Activated gamma-delta T cell treated with anti-CD3 and anti-CD28 coated beads, Interleukin-2, amount 50 U/mL, for 16 hours (primary cell): ENCODE measurements at places on chromosomes 4 and X.

GRCh38 chr4:164337219-164337944 lies 416.5 kb upstream of the SMIM31 start:
- DNase-seq: no peak

DNA sequence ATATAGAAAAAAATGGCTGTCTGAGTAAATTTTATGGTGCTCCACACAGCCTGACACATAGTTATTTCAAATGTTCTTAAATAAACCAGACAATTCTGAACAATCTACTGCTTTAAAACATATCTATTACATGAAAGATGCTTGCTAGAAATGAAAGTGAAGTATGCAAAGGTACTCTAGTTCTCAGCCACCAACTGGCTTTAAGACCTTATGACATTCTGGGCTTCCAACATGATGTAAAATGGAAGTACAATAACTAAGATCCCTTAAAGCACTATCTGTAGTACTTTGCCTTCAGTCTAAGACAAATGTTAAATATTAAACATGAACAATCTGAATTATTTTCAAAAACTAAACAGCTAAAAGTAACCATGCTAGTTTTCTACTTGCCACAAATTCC lies 17.3 kb downstream of the HUWE1 start:
- DNase-seq: no peak

GRCh38 chrX:153459986-153460385 lies 10.4 kb downstream of the HAUS7 start:
- no peak for DNase-seq

- no peak for DNase-seq
Measured at GRCh38 chr4:133565379-133565778, 416.3 kb downstream of the PCDH10 start.

- no peak for DNase-seq
Measured at GRCh38 chr4:34372815-34373214, 1871.5 kb downstream of the ARAP2 start.

GRCh38 chr4:2937986-2938385 lies 25.2 kb downstream of the NOP14 start:
- DNase-seq: no peak

GRCh38 chrX:149962859-149963757 lies 24.8 kb upstream of the EOLA2 start:
- DNase-seq: no peak

GRCh38 chrX:132718431-132718958 lies 229.7 kb upstream of the MBNL3 start:
- DNase-seq: no peak

GRCh38 chr4:70678383-70678999 lies 9.8 kb upstream of the UTP3 start:
- no peak for DNase-seq

DNA sequence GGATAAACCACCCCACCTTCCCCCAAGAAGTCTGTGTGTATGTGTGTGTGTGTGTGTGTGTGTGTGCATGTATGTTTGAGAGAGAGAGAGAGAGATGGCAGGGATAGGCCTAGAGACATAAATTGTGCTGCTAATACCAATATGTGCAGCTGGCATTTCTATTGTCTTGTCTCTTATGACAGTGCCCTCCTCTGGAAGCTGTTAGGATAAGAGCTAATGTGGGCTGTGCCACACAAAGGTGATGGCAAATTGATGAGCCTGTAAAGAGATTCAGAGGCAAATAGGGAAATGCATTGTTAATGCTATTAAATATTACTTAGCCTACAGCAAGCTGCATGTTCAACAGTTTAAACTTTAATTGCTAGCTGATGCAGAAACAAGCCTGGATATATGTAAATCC lies 332.0 kb downstream of the NKX6-1 start:
- no peak for DNase-seq

- no peak for DNase-seq
Measured at GRCh38 chr4:87749883-87750282, 49.5 kb upstream of the IBSP start.

DNA sequence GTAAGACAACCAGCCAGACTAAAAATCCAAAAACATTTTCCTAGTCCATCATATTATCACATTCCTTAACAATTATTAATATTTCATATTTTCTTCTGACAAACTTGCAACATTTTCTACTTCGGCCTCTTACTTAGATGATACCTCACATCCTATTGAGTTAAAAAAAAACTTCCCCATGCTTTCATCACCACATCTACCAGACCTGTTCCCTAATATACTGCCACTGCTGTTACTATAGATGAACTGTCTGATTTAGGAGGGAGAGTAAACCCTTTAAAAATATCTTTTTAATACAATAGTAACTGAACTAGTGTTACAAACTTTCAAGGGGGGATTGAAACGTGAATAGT lies 1.5 kb downstream of the FAM200B start:
- no peak for DNase-seq

GRCh38 chrX:132774010-132774714 lies 184.3 kb downstream of the HS6ST2 start:
- DNase-seq: no peak

DNA sequence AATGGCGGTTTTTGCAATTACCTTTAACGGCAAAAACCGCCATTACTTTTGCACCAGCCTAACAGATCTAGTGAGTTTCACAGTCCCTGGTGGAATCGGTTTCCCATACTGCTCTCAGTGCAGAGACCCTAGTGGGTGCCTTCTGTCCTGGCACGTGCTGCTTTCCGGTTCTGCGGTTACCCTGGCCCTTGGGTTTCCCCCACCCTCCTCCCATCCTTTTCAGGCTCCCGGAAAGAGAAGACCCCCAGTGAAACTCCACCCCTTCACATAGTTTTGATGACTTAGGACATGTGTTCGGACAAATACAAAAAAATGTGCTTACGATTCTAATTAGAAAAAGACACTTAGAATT lies 36.9 kb downstream of the NLGN3 start:
- DNase-seq: peak; percentile 19

DNA sequence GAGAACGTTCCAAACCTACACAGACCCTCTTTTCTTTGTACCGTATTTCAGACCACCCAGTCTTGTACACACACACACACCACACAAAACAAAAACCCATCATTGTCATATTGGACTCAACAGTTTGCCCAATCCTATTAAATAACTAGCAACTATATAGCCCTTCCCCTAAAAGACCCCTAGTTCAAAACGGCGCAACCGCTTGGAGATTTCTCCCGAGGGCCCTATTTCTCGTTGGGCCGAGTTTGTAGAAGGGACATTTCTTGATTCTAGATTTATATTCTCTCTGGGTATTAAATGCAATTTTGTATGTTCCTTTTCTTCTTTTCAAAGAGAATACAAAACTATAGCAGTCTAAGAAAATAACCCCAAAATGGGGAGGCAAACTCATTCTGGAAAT lies 547 bp upstream of the PDGFRA start:
- no peak for DNase-seq

- no peak for DNase-seq
Measured at GRCh38 chr4:152220201-152220666, 315.7 kb downstream of the FBXW7 start.

GRCh38 chr4:123787512-123788080 lies 391.0 kb downstream of the SPRY1 start:
- no peak for DNase-seq

DNA sequence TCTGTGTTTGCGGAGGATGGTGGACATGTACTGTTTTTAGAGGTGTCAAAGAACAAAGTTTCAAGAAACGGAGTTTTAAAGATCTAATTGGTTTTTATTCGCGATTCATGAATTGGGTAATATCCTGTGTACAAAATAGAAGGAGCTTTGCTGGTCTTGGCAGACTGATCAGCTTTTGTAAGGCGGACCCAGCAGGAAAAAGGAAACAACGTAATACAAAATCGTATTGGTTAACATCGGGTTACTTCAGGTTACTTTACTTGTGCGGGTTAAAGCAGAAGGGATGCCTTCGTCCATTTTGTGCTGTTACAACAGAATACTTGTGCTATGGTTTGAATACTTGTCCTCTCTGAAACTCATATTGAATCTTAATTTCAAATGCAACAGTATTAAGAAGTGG lies 11.4 kb upstream of the NYX start:
- no peak for DNase-seq
